NCI-H1417 treated with DMSO at 0.1 percent for 48 hours (cell line): ENCODE measurements at places on chromosomes 4 and X.

DNA sequence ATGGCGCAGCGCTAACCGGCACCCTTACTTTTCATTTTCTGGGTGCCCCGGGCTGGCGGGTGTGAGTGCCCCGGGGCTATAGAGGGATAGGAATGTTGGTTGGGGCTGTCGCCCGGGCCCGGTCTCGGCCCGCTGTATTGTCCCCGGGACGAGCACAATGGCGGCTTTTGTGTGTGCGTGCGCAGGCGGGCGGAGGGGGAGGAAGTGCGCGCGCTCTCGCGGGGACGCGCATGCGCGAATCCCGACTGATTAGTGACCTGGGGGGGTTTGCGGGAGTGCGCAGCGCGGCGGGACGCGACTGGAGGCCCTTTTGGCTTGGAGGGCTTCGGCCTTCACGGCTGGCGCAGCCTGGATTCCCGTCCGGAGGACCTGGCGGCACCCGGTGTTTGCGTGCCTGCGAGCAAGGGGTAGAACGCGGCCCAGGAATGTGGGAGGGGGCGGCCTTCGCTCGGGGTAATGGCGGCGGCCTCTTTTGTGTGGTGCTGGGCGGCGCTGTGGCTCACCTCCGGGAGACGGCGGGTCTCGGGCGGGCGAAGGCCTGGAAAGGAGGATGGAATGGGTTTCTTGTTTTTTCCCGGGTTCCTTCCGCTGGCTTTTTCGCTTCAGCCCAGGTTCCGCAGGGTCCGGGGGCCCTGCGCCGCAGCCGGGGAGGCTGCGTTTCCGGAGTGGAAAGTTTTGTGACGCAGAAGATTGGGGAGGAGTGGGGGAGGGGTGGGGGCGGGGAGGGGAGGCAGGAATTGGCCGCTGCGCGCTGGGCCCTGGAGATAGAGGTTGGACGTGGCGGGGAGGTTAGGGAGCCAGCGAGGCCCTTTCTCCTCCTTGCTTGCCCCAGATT lies 618 bp downstream of the DDX3X start:
- peak; percentile 81 for DNase-seq

- DNase-seq = no peak
Measured at GRCh38 chr4:47493238-47494123, 8.4 kb downstream of the ATP10D start.

- no peak for DNase-seq
Measured at GRCh38 chr4:125736057-125736456, 421.3 kb downstream of the FAT4 start.

DNA sequence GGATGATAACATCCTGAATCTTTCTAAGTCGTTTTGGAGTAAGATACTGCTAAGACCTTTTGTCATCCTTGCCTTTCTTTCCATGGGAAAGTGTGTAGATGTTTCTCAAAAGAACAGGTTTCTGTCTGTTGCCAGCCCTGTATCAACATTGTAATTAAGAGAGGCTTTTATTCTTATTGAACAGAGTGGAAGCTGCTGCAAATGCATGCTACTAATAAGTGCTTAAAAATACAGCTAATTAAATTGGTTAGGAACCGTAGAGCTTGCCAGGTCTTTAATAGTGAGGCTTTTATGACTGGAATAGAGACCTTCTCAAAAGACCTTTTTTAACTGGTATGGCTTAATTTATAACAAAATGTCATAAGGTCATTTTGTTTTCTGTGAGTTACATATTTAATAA lies 34.4 kb downstream of the INTU start:
- DNase-seq = peak; percentile 11

DNA sequence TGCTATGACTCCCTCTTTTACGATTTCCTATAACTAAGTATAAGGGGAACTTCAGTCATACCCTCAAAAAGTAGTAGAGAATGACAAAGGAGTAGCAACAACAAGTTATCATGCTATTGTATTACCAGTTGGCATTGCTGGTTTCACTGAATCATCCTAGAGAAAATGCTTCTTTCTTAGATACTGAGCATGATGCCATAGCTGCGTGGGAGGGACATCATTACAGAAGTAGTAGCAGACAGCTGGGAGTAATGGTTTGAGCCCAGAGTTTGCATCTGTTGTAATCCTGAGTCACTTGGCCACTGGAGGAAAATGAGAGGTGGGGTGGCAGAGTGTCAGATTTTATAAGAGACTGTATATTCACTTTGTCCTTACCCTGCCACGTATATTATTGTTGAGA lies 38.6 kb downstream of the MTMR1 start:
- no peak for DNase-seq

DNA sequence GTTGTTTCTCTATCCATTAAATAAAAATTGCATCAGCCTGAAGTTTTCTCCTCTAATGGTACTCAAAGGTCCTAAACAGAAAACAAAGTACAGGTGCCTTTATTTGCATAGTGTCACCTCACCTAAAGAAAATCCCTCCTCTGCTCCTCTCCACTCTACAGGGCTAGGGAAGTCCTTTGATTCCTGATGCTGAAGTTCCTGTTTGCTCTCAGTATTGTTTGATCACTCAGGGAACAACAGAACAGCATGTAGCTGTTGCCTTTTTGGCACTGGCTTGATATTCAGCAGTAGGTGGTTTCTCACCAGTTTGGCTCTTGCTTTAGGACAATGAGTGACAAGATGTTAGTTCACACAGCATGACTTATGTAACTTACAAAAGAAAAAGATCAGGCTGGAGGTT lies 156.2 kb upstream of the SLC7A11 start:
- peak; percentile 53 for DNase-seq

DNA sequence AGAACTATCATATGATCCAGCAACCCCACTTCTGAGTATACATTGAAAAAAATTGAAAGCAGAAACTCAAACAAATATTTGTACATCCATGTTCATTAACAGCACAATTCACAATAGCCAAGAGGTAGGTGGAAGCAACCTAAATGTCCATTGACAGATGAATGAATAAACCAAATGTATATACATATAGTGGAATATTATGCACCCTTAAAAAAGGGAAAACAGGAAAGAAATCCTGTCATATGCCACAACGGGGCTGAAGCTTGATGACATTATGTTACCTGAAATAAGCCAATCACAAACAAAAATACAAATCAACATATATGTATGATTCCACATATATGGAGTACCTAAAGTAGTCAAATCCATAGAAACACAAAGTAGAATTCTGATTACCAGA lies 68.0 kb downstream of the ZAR1 start:
- DNase-seq = no peak

DNA sequence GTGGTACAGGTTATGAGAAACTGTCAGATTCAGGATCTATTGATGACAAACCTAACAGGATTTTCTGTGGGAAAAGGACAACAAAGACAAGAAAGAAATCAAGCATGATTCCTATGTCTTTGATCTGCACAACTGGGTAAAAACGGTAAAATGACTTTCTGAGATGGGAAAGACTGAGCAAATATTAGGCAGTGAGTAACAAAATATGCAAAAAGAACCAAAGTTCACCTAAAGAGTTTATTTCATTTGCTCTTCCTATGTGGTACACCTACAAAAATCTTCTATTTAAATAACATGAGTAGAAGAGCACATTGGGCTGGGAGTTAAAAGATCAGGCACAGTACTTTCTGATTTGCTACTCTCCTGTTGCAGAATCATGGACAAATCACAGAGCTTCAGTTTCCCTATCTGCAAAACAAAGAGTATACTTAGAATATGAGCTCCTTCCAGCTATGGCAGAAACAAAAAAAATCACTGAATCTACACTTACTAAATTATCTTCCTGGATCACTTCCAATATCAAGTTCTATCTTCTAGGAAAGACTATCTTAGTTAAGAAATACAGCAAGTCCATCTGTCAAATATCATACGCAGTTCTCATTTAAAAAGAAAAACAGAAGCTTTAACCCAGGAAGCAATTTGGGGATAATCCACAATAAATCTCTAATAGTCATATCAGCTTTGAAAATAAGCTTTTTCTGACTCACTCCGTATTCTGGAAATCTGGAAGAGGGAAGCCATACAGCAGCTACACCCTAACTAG lies 37.4 kb downstream of the NFXL1 start:
- no peak for DNase-seq

DNA sequence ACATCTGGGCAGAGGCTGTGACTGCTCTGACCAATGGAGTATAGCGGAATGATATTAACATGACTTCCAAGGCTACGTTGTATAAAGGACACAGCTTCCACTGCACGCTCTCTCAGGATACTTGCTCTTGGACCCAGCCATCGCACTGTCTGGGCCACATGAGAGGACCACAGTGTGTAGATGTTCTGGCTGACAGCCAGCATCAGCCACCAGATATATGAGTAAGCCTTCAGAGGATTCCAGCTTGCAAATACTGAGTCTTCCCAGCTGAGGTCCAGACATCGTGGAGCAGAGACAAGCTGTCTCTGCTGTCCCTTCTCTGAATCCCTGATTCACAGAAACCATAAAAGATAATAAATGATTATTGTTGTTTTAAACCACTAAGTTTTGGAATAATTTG lies 146.8 kb upstream of the USP9X start:
- no peak for DNase-seq

- no peak for DNase-seq
Measured at GRCh38 chr4:86050496-86050895, 309.4 kb downstream of the MAPK10 start.

DNA sequence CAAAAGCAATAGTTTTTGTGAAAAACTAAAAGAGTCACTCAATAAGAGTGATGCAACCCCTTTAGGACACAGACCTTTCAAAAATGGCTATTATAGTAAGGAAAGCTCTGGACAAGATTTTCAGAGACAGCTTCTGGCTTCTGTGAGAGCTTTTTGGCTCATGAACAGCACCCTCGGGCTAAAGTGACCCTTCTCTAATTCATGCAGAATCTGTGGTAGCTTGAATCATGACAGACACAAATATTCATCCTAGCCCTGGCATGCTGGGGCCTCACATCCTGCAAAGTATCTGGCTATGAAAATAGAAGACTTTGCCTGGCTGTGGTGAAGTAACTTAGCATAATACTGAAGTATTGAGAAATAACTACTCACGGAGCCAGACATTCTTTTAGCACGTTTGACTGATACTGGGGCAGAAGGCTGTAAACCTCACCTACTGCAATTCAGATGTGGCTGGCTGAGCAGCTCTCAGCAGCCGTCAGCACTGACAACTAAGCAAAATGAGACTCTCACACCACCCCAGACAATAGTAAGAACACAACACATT lies 327.3 kb downstream of the MAPK10 start:
- DNase-seq = no peak

DNA sequence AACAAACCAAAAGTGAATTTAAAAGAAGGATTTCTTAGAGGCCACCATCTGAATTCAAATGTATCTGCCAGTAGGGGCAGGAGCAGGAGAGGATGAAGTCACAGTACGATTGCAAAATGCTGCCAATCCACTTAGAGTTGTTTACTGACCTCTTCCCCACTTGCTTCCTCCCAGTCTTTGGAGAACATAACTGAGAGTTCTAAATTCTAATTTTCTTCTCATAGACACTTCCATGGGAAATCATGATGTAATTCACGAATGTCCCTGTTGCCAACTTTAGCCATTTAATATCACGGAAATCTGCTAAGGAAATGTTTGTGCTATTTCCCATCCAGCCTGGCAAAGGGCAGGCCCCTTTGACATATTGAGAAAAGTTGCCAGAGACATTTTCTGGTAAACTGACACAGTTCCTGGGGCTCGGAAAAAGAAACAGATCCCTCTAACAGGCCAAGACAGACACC lies 33.6 kb upstream of the NOCT start:
- no peak for DNase-seq

DNA sequence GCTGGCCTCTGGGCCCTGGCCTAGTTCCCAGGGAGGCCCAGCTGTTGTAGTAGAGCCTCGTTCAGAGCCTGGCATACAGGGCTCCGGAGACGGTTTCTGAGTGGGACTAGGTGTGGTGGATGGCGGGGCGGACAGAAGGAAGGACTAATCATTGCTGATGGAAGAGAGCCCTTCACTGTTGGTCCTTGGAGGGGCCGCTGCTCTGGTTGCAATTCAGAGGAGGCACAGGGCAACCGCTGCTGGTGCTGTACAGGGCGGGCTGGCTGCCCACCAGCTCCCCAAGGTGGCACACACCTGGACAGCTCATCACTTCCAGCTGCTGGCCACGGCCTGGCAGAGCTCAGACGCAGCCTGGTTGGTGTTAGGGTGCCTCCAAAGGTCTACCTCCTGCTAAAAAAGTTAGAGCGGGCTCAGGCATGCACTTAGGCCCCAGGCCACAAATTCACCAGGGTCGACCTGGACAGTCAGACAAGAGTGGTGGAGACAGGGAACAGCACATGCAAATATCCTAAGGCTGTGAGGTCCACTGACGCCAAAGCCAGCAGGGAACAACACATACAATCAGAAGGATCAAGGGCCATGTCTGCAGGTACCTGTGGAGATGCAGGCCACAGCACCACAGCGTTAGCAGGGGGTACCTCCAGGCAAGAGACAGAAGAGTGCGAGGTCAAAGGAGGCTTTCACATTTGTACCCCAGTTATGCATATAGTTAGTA lies 7.5 kb upstream of the RNF4 start:
- DNase-seq = no peak

- DNase-seq = no peak
Measured at GRCh38 chrX:76538860-76539259, 111.3 kb downstream of the MAGEE1 start.

DNA sequence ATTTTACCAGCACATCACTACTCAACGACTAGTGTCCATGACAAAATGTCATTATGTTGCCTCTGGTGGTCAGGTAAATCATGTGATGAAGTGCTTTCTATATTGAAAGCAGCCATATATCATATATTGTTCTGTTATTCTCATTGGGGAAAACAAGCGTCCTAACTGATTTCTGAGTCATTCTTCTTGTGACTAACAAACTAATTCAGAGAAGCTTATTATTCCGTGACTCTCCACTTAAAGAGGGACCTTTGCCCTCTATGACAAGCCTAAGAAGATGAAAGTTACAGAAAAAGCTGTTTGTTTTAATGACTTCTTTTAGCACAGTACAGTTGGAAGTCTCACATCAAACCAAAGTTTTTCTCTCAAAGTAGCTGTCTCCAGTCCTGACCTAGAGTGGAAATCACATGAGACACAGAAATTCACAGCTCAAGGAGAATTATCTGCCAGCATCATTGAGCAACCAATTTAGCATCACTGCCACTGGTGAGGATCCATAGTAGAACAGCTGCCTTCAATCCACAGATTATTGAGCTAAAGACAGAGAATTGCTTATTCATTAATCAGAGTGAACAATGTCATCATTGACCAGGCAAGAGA lies 36.4 kb downstream of the ASB9 start:
- no peak for DNase-seq

DNA sequence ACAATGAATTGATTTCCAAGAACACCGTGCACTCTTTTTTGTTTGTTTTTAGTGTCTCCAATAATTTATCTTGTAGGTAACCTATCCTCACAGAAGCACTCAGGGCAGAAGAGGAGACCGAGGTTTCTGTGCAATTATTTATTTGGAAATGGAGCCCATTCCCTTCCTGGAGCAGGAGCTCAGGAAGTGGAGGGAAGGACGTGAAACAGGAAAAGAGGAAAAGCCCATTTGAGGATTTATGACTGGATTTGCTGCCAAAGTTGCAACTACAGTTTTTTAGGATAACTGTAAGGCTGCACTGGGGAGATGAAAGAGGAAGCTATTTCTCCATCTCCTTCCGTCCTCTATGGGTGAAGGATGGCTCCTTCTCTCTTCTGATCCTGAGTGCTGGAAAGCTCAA lies 31.7 kb upstream of the MXRA5 start:
- DNase-seq = no peak

GRCh38 chr4:158657291-158657690 lies 14.4 kb downstream of the C4orf46 start:
- no peak for DNase-seq
